Stimulated activated CD4-positive, alpha-beta T cell treated with anti-CD3 and anti-CD28 coated beads, TNF-alpha, amount 100 ng/mL, for 1 hour (primary cell): ENCODE measurements at places on chromosomes 2 and 18.

DNA sequence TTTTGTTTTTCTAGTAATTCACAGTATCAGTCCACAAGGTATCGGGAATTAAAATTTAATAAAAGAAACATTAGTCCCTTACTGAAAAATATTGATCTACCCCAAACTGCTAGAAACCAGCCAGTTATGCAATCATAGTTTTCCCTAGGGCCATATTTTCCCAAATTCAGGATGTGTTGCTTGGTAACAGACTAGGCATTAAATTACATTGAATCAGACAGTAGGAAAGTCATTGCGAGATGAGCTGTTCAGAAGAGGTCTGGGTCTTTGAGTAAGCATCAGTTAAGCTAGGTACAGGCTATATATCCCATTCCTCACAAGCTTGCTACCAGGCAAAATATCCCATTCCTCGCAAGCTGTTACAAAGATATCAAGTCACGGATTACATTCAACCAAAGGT lies 123.0 kb upstream of the CCDC150 start:
- no peak for DNase-seq

DNA sequence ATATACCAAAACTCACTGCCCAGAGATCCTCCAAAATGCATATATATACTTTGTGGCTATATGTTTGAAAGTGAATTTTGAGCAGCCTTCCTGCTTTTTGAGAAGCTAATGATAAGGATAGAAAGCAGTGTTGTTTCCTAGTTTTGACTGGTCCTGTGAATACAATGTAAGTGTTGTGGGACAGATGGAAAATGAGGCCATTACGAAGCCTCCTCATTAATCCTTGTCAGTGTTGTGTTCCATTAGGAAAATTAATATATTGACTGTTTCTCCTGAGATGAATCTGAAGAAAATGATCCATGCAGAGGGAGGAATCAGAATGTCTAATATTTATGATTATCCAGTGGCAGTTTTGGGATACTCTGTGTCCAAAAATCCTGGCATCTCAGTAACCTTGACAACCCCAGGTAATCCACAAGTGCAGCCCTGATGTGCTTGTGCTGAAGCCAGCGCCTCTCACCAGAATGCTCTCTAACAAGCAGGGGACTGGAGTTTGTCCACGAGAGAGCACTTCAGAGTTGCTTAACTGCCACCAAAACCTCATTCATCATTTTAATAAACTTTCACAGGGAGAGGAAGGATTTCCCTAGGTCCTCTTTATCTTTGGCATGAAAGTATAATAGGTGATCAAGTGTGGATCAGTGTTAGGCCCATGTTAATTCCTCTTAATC lies 418.6 kb downstream of the CMPK2 start:
- no peak for DNase-seq

GRCh38 chr2:28702878-28703277 lies 48.8 kb upstream of the PPP1CB start:
- DNase-seq = no peak

GRCh38 chr2:239803102-239803765 lies 221.9 kb downstream of the NDUFA10 start:
- DNase-seq = no peak

DNA sequence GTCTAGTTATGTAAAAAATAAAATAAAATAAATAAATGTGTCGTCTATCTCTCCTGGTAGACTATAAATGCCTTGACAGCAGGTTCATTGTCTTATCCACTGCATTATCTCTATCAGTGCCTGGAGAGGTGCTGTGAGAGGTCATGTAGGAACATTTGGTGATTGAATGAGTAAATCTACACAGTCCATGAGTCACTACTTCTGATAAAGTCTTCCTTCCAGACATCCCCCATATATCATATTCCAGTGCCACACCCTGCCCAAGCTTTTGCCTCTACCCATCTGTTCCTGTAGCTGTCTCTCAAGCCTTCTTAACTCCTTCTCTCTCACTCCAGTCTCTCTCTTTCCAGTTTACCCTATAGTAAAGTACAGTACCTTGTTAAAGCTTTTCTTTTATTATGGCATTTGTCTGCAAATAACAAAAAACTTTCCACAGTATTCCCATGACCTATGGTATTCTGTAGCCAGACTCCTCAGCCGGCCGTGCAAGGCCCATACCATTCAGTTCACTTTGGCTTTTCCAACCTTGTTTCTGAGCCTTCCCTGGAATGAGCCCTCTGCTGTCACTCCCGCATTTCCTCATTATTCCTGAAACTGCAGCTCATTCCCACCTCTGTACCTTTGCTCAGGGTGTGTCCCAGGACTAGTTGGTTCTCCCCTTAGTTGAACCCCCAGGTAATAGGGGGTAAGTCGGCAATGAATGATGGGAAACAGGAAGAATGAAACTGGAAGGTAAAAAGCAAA lies 37.5 kb downstream of the ANXA4 start:
- DNase-seq = no peak

DNA sequence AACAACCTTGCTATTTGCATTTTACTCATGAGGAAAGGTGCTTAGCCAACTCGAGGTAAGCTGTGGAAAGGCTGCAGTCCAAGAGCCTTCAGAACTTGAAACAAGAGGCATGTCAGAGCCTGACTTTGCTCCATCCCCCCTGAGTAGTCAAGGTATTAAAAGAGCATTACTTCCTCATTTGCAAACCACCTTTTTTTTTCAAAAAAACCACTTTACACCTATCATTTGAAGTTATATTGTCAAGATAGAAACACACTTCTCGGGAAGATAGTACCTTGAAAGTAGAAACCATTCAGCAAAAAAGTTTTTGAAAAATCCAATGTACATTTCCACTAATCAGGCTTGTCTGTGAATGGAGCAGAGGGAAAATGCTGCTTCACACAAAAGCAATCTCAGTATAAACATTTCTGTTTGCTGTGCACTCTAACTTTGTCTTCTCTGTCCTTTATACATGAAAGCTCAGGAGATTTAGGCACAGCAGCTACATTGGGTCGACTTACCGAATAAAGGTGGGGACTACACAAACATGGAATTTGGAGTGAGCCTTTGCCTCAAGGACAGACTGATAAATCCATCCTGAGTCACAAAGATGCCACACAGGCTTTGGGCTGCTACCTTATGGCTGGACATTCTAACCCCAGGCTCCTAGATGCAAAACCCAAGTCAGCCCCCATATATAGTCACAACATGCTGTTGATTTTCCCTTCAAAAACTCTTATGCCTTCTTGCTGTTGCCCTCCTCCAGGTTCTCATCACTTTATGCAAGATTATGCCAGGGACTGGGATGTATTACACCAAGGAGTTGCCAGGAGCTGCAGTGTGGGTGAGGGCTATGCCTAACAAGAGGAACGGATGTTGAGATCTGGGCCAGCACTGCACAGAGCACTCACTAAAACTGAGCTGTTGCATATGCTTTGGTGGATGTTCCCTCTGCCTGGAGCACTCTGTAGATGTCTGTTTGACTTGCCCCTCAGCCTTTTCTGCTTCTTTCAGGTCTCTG lies 41.4 kb upstream of the EML4 start:
- DNase-seq = no peak

DNA sequence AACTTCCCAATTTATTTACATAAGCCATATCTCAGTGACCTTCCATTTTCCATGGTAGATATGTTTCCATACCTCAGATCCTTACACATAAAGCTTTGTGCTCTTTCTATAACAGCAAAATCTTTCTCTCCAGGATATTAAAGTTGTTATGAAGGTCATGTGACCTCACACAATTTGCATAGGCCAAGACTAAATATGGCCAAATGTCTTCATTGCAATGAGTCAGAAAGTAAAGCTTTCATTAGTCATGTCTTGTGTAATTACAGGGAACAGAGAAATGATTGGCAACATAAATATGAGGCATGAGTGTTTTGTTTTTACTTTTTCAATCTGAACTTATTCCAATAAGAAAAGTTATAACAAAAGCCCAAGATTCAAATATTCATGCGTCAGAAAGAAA lies 243.5 kb downstream of the ASXL3 start:
- DNase-seq = no peak

DNA sequence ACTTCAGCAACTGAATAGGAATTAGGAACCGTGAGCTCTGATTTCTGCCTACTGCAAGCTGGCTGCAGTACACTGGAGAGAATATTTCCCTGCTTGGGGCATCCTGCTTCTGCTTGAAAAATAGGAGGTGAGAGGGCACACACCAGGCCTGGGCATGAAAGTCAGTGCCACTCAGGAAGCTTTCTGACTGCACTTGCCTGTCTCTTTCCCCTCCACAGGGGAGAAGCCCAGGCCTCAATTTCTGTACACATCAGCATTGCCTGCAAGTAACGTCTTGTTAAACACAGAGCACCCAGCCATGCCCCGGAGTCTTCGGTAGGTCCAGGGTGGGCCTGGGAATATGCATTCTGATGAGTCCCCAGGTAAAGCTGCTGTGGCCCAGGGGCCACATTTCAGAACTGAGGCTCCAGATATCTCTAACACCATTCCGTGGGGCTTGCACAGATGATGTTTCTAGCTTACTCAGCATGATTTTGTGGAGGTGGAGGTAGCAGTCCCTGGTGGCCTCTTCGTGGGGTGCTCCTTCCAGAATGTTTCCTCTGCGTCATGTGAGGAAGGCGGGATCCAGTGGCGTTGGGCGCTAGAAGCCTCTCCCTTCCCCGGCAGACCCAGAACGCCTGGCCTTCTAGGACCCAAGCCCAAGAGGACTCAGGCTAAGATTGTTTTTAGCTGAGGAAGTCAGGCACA lies 114.1 kb downstream of the ZBTB7C start:
- DNase-seq = no peak

DNA sequence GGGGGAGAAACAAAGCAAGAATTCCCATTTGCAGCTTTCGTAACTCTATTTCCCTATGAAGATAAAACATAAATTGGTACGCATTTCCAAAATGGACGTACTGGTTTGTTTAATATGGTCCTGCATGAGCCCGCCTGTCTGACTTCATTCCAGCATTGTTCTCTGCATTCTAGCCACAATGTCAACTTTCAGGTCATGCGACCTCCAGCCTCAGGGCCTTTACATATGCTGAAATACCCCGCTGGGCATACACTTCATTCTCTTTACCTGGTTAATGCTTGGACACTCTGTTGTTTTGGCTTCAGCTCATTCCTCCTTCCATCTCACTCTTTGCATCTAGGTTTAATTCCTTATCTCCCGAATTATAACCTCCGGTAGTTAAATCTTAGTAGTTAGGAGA lies 103.7 kb upstream of the DNMT3A start:
- DNase-seq = no peak

DNA sequence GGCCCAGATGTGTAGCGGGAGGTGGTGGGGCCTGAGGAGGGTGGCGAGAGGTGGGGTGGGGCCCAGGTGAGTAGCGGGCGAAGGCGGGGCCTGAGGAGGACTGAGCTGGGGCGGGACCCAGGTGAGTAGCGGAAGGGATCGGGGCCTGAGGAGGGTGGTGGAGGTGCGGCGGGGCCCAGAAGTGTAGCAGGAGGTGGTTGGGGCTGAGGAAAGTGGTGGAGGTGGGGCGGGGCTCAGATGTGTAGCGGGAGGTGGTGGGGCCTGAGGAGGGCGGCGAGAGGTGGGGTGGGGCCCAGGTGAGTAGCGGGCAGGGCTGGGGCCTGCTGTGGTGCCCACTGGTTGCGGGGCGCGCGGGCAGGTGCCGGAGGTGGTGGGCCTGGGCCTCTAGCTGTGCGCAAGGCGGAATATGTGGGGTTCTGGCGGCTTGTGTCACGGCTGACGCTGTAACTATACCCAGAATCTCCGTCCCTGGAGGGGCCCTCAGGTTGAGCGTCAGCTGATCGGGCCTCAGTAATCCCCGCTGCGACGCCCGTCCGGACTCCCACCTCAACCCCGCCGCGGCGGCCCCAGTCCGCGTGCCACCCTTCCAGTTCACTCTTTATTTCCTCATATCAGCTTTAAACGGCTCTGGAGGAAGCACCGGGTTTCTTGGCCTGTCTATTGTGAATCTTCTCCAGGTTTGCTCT lies 866 bp upstream of the SF3B6 start:
- no peak for DNase-seq

- no peak for DNase-seq
These were observed 90.8 kb downstream of the ZFP36L2 start for GRCh38 chr2:43135583-43135982.

DNA sequence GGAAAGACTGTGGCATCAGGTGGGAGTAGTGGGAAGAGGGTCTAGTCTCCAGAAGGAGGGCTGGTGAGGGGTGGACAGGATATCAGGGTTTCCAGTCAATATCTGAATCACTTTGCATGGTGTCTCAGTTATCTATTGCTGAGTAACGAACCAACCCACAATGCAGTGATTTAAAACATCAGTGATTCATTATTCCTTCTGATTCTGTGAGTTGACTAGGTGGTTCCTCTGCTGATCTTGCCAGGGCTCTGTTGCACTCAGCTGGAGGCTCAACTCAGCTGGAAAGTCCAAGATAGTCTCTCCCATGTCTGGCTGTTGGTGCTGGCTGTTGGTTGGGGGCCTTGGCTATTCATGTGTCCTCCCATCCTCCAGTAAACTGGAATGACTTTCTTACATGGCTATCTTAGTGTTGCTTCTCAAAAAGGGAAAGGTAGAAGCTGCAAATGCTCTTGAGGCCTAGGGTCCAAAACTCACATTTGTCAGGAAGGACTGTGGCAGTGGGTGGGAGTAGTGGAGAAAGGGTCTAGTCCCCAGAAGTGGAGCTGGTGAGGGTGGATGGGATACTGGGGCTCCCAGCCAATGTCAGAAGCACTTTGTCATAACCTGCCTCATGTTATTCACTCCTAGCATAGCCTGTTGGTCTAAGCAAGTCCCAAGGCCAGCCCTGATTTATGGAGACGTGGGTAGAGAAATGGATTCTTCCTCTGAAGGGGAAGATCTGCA lies 13.9 kb downstream of the IL1F10 start:
- no peak for DNase-seq

DNA sequence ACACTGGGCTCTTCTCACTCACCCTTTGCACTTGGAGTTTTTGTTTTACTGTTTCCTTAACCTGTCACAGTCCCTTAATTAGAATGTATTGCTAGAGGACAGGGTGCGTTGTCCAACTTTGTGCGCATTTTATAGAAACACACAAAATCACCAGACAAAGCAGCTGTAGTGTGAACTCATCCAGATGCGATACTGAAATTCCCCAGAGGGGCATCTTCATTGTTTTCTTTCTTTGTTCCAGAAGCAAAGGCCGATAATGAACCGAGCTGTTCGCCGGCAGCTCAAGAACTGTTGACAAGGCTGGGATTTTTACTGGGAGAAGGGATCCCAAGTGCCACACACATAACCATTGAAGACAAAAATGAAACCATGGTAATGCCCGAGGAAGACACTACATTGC lies 137.6 kb downstream of the WDSUB1 start:
- DNase-seq = no peak

DNA sequence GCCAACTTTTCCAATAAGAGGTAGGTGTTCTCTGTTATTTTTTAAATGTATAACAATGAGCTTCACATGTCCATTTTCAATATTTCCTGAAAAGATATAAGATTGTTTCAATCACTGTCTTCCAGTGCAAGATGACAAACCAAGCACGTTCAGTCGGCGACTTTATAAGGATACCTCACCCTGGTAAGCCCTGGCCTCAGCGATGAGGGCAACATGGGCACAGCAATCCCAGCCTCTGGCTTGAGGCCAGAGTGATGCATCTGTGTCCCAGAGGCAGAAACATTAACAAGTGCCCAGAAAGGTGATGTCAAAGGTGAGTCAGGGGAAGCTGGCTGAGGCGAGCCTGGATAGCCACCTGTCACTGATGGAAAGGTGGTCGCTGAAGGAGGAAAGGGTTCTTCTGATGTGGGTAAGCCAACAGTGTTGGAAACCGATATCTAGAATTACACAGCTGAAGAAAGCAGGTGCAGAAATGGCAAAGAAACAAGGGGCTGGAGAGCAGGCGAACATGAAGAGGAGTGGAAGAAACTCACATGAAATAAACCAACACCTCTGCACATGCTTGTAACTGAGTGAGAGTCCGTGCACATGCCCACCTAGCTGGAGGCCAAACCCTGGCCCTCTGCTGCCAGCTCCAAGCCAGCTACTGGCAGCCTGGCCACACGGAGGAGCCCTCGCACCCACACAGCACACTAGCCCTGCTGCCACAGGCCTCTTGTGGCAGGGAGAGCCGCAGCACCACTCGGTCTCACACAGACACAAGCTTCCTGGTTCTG lies 65.5 kb downstream of the FBXO15 start:
- DNase-seq = peak; percentile 26
